ENCODE measurements at places on chromosomes 13 and 19.

- no peak for DNase-seq
Measured at GRCh38 chr19:980133-980998, 3.8 kb upstream of the WDR18 start.

GRCh38 chr19:55809381-55810058 lies 22.3 kb downstream of the NLRP11 start:
- peak; percentile 53 for DNase-seq

- DNase-seq = peak; percentile 69
Measured at GRCh38 chr13:27012482-27013197, 159.0 kb downstream of the USP12 start.

DNA sequence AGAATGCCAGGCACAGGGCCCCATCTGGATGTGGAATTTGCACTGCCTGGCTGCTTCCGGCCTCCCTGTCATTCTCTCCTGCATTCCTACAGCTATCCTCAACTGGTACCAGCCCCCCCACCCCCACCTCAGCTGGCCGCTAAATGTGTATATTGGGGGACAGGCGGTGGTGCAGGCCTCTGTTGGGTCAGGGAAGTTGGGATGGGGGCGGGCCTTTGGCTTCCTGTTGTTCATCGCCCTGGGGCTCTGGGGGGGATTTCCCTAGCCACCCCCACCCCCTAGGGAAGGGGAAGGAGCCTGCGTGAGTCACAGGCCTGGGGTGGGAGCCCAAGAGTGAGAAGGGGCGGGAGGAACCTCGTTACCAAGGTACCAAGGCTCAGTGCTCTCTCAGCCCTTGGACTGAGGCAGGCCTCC lies 10.6 kb downstream of the POU2F2 start:
- DNase-seq = peak; percentile 82

DNA sequence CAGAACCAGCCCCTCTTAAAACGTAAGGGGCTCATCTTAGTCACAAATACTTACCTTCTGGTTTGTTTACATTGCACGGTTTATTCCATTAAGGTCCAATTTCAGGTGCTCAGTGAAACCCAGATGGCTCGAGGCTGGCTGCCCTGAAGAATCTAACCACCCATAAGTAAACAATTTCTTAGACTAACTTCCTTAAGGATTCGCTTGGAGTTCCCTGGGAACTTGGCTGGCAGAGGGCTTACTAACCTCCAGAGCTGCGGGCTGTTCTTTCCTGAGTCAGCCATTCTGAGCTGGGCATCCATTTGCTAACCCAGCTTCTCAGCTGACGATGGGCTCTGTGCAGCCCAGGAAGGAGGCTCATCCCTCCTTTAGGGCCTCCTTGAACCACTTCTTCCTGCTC lies 262.1 kb downstream of the FGF9 start:
- DNase-seq = no peak
